Kasumi-1 (cell line): ENCODE measurements at places on chromosomes 7 and 10.

GRCh38 chr7:92487804-92488203, 10.1 kb upstream of the ERVW-1 start:
- no peak for DNase-seq

DNA sequence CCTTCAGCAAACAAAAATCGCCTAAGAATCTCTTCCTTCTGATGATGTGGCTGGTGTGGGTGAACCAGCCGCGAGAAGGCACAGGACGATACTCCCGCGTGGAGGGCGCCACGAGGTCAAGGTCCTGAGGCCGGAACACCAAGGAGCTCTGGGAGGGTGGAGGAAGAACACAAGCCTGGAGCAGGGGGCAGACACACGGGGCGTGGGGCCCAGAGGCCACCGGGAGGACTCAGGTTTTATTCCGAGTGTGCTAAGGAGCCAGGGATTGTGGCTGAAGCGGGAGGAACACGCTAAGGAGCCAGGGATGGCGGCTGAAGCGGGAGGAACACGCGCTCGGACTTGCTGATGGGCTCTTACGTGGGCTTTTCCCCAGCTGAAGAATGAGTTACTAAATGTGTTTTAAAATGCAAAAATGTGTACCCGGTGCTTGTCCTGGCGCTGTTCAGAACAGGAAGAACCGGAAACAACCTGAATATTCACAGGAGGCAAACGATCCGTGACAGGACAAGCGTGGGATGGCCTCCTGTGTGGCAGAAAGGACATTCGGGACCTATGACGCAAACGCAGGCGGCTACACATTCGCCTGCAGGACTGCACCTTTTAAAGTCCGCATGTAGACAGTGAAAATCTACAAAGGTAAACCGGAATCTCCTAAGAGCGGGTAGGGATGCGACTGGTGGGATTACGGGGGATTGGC, 64.0 kb downstream of the MAD1L1 start:
- DNase-seq: no peak

- no peak for DNase-seq
Measured at GRCh38 chr7:25316366-25316765, 88.1 kb upstream of the NPVF start.

DNA sequence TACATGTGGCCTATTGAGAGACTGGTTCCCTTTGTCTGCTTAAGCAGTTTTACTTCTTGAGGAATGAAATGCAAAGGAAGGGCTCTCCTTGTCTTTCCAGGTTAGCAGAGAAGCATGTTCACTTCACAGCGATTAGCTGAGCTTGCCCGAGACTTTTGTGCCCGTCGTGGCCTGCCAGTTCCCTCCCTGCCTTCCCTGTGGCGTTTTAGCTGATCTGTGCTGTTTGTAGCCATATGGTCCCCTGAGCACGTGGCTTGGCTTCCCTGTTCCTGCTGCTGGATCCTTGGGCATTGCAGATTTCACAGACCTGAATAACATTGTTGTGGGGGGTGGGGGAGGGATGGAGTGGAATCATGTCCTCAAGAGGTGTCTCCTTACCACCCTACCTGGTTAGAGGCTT, 61.8 kb downstream of the SND1 start:
- DNase-seq: no peak

- no peak for DNase-seq
Measured at GRCh38 chr7:37068902-37069301, 344.6 kb upstream of the AOAH start.

DNA sequence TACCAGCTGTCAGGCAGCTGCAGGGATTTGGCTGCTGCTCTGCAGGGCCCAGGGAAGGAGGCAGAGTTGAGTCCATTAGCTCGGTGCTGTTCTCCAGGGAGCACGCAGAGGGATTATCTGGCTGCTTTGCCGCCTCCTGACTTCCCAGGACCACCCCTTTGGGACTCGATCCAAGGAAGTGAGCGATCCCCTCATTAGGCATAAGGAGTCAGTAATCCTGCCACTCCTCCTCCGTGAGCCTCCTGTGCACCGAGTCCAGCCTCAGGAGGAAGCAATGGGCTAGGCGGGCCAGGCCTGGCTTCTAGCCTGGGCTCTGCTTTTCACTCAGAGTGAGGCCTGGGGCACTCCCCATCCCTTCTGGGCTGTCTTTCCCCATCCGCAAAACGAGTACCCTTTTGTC, 417.9 kb downstream of the RPS24 start:
- DNase-seq: no peak

DNA sequence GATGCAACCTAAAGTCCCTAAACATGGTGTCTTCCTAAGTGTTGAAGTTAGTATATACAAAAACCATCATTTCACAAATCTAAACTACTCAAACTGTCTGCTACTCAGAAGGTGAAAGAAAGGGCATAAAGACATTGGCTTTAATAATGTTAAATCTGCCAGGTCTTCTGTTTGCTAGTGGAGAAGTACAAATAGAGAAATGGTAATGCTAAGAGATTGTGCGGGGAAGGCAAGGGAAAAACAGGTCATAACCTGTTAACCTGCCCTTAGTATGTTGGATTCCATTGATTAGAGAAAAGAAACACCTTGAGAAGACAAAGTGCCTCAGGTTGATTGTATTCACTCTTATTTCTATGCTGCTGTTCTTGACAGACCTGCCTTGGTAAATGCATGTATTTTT, 80.3 kb downstream of the CALD1 start:
- DNase-seq: no peak

DNA sequence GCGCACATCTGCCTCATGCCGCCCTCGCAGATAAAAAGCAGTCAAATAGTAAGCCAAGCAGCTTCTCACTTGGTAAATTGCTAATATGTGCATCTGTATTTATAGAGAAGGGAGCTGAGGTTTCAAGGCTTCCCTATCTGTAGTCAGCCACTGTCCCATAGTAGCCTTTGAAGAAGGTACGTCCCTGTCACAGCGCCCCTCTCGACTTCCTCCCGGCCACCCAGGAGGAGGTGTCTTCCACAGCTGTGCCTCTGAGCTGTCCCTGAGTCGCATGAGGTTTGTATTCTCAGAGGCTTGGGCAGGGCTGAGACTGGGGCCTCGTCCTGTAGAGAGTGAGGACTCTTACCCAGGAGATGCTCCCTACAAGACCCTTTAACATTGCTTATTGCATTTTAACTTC, 49.0 kb downstream of the SPOCK2 start:
- no peak for DNase-seq

- DNase-seq: no peak
Measured at GRCh38 chr10:130894471-130894870, 417.1 kb downstream of the TCERG1L start.

- DNase-seq: peak; percentile 28
Measured at GRCh38 chr7:36967387-36967786, 243.1 kb upstream of the AOAH start.

GRCh38 chr10:113992471-113993011, 51.1 kb upstream of the ADRB1 start:
- no peak for DNase-seq

DNA sequence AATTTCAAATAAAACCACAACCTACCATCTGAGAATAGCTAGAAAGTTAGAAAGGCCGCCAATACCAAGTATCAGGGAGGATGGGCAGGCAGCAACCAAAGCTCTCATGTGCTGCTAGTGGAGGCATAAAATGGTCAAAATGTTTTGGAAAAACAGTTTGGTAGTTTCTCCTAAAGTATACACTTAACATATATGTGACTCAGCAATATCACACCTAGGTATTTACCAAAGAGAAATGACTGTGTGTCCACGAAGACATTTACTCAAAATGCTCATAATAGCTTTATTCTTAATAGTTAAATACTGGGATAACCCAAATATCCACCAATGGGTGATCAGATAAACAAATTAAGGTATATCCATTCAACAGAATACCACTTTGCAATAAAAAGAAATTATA, 14.3 kb downstream of the RHEB start:
- no peak for DNase-seq

DNA sequence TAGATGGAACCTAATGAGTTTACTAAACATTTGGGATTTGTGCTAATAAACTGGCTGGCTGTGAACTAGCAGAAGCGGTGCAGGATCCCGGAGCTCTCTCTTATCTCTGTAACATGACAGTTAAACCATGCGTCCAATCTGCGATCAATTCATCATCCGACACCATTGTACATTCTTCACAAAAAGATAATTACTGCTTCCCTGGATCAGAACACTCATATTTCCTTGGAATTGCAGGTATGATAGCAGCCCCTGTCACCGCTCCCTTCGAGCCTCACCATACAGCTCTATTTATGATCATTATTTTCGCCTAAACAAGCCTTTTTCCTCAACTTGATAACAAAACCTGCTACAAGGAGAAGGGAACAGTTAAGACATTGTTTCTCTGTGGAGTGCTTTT, 18.5 kb downstream of the EBF3 start:
- DNase-seq: no peak

- DNase-seq: no peak
Measured at GRCh38 chr7:35875292-35875691, 74.4 kb downstream of the SEPTIN7 start.

- peak; percentile 48 for DNase-seq
Measured at GRCh38 chr7:142298009-142298408, 40.2 kb upstream of the PRSS58 start.

DNA sequence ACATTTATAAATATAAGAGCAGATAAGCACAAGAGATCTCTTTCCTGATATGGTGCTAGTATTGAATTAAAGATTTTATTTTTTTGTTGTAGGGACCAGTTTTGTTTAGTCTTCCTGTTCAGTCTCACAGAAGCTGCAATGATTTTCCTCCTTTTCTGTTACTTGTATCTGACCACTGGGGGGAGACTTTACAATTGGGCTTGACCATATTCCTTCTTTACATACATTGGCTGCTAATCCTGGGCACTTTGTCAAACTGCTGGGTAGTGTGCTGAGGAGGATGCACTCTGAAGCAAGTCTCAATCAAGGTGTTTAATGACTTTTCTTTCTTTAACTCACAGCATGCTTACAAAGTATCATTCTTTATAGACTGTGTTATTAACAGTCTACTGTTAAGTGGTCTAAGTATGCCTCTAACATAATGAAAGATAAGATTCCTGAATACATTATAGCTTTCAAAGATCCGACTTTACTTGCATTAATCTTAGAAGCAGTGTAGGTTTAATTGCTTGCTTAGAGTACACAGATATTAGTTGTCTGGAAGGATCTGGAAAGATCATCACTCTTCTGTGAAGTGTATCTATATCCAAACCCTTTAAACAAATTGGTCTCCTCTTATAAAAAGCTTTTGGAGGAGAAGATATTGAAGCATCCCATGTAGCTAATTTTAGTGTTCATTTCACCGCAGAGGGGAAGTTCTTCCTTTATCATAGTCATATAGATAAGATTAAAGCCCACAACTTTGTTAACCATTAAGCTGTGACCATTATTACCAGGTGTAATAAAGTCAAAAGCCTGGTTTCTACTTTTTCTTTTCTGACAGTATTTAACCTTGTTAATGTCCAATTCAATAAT, 3.1 kb downstream of the PALS2 start:
- DNase-seq: peak; percentile 96

- no peak for DNase-seq
Measured at GRCh38 chr7:139948587-139949335, 114.0 kb downstream of the PARP12 start.

DNA sequence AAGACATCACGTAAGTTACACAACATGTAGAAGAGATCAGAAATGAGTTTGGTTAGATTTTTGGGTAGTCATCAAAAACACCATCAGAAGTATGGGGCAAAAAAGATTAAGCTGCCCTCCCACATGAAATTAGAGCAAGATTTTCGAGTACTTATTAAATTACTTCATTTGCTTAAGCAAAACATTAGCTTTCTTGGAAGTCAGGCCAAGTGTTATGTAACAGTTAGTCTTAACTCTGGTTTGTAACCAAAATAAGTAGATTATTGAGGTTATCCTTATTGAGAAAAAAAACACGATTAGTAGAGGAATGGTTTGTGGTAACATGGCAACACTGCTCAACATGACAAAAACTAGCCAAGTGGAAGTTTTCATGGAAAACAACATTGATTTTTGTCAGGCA, 37.9 kb downstream of the HBP1 start:
- no peak for DNase-seq

GRCh38 chr7:142030294-142030693, 34.6 kb downstream of the MGAM start:
- peak; percentile 55 for DNase-seq

DNA sequence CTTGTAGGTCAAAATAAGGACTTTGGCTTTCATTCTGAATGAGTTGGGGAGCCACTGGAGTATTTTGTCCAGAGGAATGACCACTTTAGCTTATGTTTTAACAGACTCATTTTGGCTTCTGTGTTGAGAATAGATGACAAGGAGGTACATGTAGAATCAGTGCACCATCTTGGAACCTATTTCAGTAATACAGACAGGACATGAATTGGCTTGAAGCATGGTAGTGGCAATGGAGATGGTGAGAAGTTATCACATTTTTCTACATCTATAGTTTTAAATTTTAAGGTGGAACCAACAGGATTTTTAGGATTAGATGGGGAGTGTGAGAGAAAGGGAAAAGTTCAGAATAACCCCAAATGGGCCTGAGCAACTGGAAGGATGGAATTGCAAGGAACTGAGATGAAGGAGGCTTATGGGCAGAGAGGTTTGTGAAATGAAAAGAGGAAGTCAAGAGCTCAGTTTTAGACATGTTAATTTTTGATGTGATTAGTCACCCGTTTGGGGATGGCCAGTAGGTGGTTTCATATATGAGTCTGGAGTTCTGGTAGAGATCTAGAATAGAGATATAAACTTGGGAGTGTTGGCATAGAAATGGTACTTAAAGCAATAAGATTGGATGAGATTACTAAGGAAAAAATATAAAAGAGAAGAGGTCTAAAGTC, 89.2 kb upstream of the JAZF1 start:
- no peak for DNase-seq

DNA sequence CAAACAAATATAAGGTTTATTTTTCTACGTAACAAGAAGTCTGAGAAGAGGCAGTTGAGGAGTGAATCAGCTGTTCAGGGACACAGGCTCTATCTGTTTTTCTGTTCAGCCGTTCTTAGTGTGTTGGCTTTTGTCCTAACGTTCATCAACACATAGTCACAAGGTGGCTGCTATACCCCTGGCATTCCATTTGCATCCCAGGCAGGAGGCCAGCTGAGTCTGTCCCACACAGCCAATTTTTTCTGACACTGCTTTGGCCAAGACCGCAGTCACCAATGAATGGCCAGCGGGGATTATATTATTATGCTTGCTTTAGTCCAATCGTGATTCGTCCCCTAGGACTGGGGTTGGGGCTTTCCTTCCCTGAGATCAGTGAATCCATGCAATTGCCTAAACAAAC, 143.4 kb upstream of the CHST15 start:
- DNase-seq: no peak

- DNase-seq: no peak
Measured at GRCh38 chr10:77318739-77319138, 318.9 kb downstream of the KCNMA1 start.

DNA sequence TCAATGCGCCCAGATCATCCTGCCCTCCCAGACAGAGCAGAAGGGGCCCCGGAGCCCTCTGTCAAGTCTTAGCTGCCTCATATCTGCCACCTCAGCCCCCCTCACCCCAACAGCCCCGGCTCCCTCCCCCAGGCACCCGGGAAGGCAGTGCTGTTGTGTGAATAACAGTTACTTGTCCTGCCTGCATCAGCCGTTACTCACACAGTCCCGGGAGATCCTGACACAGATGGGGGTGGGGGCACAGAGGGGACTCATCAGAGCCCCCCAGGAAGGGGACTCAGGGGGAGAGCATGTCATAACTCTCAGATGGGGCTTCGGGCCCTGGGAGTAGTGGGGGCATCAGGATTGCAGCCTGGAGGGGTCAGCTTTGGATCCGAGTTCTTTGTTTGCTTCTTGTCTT, 12.4 kb upstream of the SERPINE1 start:
- no peak for DNase-seq
